ENCODE measurements at places on chromosomes 2 and 18.
A peak's percentile ranks its signal among the peaks of the same experiment; 100 is the strongest.

DNA sequence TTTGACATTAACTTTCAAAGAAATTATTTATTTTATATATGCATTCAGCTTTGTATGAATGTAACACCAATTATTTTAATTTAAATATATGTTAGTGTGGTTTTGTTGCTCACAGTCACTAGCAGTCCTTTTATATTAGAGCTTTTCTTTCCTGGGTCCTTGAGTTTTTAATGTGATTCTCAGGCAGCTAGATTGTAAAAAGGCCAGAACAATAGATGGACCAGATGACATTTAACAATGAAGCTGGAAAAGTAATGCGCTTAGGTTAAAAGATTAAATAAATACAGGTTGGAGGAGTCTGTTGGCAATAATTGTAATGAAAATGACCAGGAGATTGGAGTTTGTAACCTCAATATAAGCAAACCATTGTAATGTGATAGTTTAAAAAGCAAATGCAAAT is 171.1 kb downstream of the FTCDNL1 start:
- no peak for DNase-seq

DNA sequence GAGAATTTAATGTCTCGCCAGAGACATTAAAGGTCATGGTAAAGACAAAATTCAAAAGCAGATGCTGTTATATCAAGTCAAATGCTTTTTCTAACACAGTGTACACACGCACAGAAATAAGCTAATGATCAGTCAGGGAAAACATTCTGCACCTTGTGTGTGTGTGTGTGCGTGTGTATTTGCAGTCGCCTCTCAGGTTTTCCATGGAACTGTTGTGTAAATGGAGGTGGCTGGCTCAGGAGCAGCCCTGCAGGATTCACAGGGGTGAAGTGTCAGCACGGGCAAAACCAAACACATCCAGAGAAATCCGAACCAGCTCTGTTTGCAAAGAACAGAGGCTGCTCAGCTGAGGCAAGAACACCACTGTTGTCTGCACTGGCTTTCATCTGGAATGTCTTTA is 76.2 kb upstream of the YWHAQ start:
- DNase-seq, result no peak

DNA sequence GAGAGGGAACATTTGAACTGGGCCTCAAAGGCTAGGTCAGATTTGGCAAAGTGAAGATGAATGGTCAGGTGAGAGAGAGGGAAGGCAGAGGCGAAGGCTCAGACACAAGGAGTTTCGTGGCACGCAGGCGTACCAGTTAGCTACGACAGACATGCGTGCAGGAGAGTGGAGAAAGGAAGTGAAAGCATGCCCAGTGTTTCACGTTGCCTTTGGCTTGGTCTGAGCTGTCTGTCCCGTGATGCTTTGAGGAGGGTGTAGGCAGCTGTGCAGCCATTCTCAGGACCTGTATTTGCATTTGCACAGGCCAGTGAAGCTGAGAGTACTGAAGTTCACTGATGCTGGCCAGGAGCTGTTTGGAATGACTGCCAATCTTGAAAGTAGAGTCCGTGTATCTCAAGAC is 69.5 kb downstream of the HNRNPLL start:
- DNase-seq, result no peak

DNA sequence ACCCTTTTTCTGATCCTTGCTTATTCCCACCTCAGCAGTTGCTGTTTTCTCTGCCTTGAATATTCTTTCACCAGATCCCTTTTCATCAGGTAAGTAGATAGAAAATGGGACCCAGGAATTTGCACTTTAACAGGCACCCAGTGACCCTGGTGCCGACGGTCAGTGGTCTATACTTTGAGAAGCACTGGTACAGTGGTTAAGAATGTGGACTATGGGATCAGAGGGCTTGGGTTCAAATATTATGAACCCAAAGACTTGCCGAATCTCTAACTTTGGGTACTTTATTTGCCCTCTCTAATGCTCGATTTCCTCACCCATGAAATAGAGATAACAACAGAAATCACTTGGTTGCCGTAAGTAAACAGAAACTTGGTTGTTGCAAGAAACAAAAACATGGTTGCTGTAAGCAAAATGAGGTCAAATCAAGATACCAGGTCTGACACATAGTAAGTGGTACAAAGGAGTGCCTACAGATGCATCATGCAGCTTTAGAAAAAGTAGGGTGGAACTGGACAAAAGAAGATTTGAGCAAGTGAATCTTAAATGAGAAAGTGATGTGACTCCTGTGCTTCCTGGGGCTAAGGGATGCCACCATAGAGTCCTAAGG is 69.5 kb upstream of the GLS start:
- no peak for DNase-seq

- DNase-seq, result no peak
Observed at GRCh38 chr2:114919985-114920384, 477.5 kb downstream of the DPP10 start.

GRCh38 chr2:73285159-73285739 is 971 bp upstream of the FBXO41 start:
- no peak for DNase-seq

DNA sequence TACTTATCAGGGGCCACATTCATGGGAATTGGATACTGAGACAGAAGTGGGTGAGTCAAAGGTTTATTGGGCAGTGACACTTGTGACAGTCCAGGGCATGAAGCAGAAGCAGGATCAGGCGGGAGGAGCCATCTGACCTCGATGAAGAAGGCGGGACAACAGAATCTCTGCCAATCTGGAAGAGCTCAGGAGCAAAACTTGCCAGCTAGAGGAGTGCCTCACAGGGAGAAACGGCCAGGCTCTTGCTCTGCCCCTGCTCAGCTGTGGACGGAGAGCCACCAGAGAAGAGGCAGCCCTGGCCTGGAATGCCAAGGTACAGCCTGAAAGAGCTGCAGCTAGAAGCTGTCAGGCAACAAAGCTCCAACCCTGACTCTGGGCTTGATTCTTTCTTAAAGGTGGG is 16.9 kb downstream of the DAW1 start:
- no peak for DNase-seq

- DNase-seq, result no peak
Observed at GRCh38 chr2:241560883-241561474, 2.4 kb downstream of the BOK start.

- no peak for DNase-seq
Observed at GRCh38 chr2:38214209-38214717, 138.3 kb upstream of the CYP1B1 start.

DNA sequence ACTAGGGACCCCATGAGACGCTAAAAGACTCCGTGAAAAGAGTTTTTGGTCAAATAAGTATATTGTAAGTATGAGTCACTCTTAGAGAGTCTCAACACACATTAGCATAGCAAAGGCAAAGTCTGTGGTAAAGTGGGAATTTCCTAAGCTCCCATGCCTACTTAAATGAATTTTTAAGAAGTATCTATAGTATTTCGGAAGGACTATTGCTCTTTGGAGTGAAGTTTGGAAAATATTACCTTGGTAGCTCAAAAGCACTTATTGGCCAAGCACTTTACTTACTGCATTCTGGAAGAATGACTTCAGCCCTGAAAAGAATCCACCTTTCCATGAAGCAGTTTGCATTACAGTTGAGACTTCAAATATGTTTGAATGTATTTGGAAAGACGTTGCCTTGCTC is 57.1 kb downstream of the CAVIN2 start:
- DNase-seq, result no peak

DNA sequence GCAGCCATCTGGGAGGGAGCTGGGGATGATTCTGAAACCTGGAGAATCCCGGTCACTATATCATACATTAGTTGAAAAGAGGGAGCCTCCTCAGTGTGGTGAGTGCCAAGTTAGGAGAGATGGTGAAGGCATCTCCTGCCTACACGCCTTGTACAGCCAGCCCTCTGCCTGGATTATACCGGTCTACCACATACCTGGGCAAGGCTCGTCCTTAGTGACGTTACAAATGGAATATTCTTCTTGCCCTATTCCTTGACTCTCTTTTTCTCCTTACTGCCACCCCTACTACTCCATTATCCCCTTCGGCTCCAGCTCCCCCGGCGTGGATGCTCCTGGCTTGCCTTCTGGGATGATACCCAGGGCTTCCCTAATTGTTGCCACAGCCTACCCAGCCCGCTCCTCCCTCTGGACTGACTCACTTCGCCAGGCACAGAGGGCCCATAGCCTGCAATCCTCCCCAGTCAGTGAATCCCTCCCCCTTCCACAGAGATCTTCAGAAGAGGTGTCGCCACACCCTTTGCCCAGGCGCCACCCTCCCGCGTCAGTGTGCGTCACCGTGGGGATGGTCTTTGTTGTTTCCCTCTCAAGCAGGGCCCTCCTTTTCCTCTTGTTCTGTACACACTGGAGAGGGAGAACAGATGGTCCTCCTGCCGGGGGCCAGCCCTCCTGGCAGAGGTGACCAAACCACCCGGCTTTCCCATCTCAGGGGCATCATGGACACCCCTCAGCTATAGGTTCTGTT is 115.2 kb upstream of the EPAS1 start:
- no peak for DNase-seq

GRCh38 chr2:65438137-65438899 is 5.9 kb upstream of the SPRED2 start:
- no peak for DNase-seq

GRCh38 chr2:222176890-222177289 is 121.9 kb downstream of the PAX3 start:
- no peak for DNase-seq

DNA sequence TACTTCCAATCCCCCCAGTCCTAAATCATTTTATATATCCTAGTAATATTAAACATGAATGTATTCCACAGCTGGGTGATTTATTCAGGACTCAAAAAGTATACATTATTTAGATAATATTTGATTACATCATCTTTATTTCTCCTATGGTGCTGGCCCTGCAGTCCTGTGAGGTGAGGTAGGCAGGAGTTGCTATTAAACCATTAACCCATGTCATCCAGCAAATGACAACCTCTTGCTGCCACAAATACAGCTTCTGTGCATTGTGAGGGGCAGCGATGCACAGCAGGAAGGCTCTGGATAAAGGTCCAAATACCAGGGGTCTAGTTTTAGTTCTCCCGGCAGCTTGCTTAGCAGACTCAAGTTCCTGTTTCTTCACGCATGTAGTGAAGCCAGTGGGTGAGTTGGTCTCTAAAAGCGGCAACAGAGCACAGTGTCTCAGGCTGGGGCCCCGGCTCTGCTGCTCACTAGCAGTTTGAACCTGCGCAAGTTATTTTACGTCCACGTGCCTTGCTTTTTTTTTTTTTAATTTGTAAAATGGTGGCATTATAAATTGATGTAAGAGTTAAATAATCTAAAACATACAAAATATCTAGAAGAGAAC is 36.1 kb downstream of the INSIG2 start:
- DNase-seq, result no peak

DNA sequence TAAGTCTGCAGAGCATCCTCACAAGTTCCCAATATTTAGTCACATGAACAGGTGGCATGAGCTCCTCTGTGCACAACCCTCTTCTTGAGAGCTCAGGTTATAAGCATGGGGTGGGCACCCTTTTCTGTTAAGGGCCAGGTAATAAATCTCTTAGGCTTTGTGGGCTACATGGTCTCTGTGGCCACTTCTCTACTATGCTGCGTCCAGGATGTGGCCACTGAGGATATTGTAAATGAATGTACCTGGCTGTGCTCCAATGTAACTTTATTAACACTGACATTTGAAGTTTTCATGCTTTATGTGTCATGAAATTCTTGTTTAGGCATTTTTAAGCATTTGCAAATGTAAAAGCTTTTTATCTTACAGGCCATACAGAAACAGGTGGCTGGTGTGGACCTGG is 116.8 kb upstream of the ST6GAL2 start:
- DNase-seq, result no peak

GRCh38 chr2:241728627-241729026 is 5.8 kb upstream of the D2HGDH start:
- no peak for DNase-seq

GRCh38 chr2:11129598-11130449 is 25.4 kb upstream of the SLC66A3 start:
- peak; percentile 92 for DNase-seq

DNA sequence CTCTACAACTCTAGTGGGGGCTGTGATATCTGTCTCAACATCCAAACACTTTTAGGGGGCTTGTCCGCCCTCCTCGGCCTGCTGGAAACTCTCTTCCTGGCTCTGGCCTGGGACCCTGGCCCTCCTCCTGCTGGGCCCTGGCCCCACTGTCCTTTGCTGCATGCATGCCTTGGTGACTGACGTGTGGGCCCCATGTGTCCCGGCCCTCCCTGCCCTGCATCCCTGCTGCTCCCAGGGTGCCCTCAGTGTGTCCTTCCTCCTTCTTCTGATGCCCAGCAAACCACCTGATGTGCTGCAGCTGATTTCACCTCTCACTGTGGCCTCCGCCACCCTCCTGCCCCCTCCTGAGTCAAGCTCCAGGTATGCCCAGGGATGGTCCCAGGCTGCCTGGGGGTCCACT is 101.7 kb downstream of the SEPTIN10 start:
- no peak for DNase-seq

DNA sequence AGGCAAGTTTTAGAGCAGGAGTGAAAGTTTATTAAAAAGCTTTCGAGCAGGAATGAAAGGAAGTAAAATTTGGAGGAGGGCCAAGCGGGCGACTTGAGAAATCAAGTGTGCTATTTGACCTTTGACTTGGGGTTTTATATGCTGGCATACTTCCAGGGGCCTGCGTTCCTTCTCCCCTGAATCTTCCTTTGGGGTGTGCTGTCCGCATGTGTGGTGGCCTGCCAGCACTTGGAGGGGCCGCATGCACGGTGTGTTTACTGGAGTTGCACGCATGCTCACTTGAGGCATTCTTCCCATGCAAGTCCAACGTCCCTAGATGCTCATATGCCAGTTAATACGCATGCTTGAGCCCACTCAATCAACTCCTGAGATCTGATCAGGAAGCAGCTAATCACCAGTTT is 78.3 kb upstream of the MAP4K4 start:
- no peak for DNase-seq

- no peak for DNase-seq
Observed at GRCh38 chr2:25222477-25223121, 54.2 kb upstream of the POMC start.

DNA sequence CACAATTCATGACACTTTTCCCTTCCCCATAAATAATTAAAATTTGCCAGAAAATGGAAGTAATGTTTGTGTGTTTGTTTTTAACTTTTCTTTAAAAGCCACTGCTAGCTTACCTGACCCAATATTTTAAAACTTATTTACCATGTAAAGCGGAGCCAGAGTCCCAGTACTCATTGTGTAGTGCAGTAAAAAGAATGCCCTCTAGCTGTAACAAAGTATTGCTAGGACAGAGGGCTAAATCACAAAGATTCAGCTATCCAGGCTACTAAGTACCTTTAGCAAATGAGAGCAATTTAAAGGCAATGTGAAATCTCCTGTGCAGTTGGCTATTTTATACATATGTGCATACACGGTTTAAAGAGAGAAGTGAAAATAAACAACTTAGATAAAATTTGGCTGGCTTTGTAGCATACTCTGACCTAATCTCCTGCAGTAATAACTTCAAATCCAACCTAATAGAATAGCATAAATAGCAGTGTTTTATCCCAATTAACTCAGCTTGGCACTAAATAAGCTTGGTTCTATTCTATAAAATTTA is 997.4 kb upstream of the PIK3C3 start:
- DNase-seq, result no peak

- no peak for DNase-seq
Observed at GRCh38 chr2:138760676-138761075, 19.5 kb downstream of the NXPH2 start.

GRCh38 chr2:34627003-34627402 is 1027.9 kb upstream of the FAM98A start:
- no peak for DNase-seq

All from CD4-positive, alpha-beta T cell treated with Interleukin-6 at 100 ng/mL for 8 hours (primary cell).